ENCODE measurements at places on chromosomes 11 and 22.

DNA sequence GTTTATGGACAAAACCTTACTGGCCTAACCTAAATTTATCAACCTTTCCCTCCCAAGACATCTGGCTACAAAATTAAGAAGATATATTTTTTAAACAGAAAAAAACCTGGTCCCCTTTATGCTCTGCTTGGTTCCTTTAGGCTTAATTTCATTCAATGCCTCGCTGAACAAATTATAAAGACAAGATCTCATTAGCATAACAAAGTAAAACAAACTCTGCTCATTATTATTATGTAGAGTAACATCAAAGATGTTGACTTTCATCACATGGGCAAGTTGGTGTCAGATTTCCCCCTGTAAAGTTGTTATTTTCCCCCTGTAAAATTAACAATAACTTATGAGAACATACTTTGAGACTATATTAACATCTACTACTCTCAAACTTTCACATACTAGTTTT is 11.0 kb downstream of the RRAS2 start:
- no peak overlapping the region for H3K27ac ChIP-seq
- no peak overlapping the region for H3K4me3 ChIP-seq
- DNase-seq = no peak
- no peaks in the 10 kb centered on the region for H3K27me3 ChIP-seq

DNA sequence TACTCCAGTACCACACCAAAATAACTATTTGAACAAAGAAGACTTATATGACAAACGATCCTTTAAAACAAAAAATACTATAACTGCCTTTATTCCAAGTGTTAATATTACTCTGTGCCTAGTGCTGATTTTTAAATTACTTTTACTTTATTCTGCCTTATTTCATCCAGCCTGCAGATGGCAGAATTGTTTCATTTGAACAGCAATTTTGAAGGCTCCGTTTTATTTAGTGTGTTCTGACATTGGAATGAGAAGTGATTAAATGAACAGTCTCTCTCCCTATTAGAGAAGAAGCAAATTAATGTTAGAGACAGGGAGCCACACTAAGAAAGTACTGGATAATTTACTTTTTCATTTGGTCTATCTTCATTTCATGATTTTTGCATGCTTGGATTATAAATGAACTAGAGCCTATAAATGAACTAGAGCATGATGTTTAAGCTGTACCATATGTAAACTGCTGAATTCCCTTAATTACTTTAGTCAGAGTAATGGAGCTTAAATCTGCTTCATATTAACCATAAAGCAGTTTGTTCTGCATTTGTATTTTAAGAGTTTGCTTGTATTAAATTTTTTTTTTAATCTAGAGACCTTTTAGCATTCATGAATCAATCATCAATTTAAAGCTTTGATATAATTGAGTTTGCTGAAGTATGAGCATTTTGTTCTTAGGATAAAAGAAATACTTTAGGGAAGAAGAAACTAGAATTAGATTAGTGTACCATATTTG is 9.8 kb downstream of the PDHX start:
- H3K27me3 ChIP-seq = no peaks in the 10 kb centered on the region
- no peak overlapping the region for H3K27ac ChIP-seq
- H3K36me3 ChIP-seq = no peaks in the 10 kb centered on the region
- H3K4me3 ChIP-seq = no peak overlapping the region

GRCh38 chr11:132941024-132941646 is 591.2 kb downstream of the OPCML start:
- no peak for DNase-seq
- no peaks in the 10 kb centered on the region for H3K4me1 ChIP-seq
- no peak overlapping the region for H3K27ac ChIP-seq

GRCh38 chr11:15563054-15563453 is 448.3 kb downstream of the INSC start:
- H3K4me3 ChIP-seq = no peak overlapping the region
- no peak for DNase-seq
- H3K36me3 ChIP-seq = no peaks in the 10 kb centered on the region
- H3K4me1 ChIP-seq = no peaks in the 10 kb centered on the region
- H3K27me3 ChIP-seq = no peaks in the 10 kb centered on the region

- H3K27me3 ChIP-seq = no peaks in the 10 kb centered on the region
- no peaks in the 10 kb centered on the region for H3K36me3 ChIP-seq
- H3K27ac ChIP-seq = no peak overlapping the region
- DNase-seq = no peak
- no peak overlapping the region for H3K4me3 ChIP-seq
These were observed 1352.8 kb downstream of the BRD1 start for GRCh38 chr22:48474881-48475280.

GRCh38 chr22:44586351-44586990 is 88.4 kb upstream of the RTL6 start:
- H3K36me3 ChIP-seq = no peaks in the 10 kb centered on the region
- no peak for DNase-seq
- H3K27ac ChIP-seq = no peak overlapping the region
- H3K27me3 ChIP-seq = peaks cover 2% of the 10 kb centered on the region
- no peaks in the 10 kb centered on the region for H3K4me1 ChIP-seq
- H3K4me3 ChIP-seq = no peak overlapping the region

DNA sequence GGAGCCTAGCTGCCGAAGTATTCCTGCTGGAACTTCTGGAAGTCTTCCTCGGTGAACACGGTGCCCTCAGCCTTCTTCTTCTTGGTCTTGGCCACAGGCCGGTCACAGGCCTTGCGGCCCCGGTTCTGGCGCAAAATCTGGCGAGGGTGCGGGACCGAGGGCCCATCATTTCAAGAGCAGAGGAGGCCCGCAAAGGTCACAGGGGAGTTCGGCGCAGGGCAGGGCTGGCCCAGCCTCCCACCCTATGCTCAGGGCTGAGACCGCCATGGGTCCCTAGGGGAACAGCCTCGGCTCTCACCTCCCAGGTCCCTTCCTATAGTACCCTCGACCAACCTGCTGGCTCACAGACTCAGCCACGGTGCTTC is 3.1 kb downstream of the RPS19BP1 start:
- no peak for DNase-seq
- peak overlapping the region; percentile 99 for H3K4me3 ChIP-seq
- peak overlapping the region; percentile 96 for H3K27ac ChIP-seq
- peaks cover 50% of the 10 kb centered on the region for H3K4me1 ChIP-seq

DNA sequence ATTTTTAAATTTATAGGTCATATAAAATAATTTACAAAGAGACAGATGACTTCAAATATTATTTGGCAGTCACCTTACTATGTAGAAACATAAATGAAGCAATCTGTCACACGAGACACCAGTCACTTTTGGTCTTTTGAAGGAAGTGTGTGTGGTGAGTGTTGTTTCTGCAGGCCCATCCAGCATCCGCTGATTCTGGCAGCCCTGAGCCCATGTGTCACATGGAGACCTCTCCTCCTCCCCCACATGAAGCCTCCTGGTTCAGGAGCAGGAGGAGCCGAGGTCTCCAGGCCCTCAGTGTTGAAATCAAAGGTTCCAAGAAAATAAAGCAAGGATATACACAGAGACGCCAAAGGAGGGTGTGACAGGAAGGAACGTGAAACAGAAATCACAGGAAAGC is 60.1 kb downstream of the ARFGAP3 start:
- no peak overlapping the region for H3K27ac ChIP-seq
- no peaks in the 10 kb centered on the region for H3K27me3 ChIP-seq
- no peak for DNase-seq
- no peaks in the 10 kb centered on the region for H3K4me1 ChIP-seq
- H3K36me3 ChIP-seq = peaks cover 11% of the 10 kb centered on the region

- H3K27me3 ChIP-seq = no peaks in the 10 kb centered on the region
- no peak for DNase-seq
- no peaks in the 10 kb centered on the region for H3K36me3 ChIP-seq
- H3K4me3 ChIP-seq = no peak overlapping the region
- H3K4me1 ChIP-seq = peaks cover 24% of the 10 kb centered on the region
These were observed 408.3 kb upstream of the CADM1 start for GRCh38 chr11:115912484-115912945.

DNA sequence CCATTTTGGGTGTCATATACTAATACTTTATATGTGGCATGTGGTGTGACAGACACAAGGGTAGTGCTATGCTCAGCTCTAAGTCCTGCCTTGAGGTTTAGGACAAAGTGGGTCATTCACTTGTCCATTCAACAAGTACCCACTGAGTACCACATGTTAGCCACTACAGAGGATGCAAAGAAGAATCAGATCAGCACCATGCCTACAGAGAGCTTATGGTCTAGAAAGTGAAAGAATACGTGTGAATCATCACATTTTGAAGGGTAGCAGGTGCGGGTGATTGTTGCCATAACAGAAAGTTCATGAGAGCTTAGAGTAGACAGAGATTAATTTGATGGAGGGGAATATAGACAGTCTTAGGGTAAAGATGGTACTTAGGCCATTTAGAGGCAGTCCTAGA is 18.3 kb downstream of the CLMP start:
- DNase-seq = no peak
- H3K27me3 ChIP-seq = no peaks in the 10 kb centered on the region
- H3K4me3 ChIP-seq = no peak overlapping the region
- no peaks in the 10 kb centered on the region for H3K4me1 ChIP-seq
- H3K36me3 ChIP-seq = no peaks in the 10 kb centered on the region

DNA sequence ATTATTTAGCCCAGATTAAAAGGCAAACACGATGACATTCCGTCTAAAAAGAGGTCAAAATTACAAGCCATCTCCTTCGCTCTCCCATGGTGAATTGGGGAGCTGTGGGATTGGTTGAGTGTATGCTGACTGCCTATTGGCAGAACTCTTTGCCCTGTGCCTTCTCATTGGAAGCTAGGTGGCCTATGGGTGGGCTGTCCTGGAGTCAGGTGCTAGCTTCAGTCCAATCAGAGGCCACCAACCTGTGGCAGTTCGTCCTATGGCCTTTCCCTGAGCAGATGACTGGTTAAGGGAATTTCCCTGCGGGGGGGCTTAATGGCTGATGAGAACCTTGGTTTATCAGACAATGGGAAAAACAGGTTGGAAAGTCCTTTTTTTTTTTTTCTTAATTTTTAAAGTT is 3.2 kb upstream of the MTMR3 start:
- H3K27ac ChIP-seq = no peak overlapping the region
- no peaks in the 10 kb centered on the region for H3K36me3 ChIP-seq
- no peak for DNase-seq
- no peaks in the 10 kb centered on the region for H3K27me3 ChIP-seq

GRCh38 chr11:34601609-34602008 is 19.3 kb upstream of the EHF start:
- H3K4me1 ChIP-seq = peaks cover 3% of the 10 kb centered on the region
- no peak for DNase-seq
- H3K27ac ChIP-seq = no peak overlapping the region

DNA sequence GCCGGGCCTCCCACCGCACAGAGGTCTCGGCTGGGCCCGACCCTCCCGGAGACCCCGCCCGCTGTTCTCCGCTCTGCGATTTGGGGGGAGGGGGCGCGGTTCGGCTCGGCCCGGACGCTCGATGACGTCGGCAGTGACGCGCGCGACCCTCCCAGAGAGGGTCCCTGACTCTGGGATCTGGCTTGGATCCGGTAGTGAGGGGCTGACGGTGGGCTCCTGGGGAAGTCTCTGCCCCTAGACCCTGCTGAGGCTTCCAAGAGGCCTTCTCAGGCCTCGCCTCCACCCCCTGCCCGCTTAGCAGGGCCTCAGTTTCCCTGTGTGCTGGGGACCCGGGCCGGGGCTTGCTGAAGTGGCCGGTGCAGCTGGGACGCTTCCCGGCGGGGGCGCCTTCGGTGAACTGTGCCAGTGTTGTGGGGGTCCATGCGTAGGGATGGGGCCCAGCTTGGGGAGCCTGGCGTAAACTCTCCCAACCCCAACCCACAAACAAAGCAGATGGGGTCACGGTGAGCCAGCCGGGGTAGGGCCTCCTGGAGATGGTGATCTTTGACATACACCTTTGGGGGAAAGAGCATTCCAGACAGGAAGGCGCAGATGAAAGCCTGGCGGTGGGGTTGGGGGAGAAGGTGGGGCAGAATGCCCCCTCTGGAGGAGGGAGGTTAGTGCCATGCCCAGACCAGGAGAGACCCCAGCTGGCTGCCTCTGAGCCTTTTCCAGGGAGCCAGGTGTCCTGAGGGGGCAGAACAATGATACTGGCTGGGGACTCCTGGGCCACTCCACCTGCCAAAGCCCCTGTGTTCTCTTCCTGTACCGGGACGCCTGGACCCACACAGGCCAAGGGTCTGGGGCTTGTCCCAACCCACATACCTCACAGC is 1.0 kb downstream of the B4GALNT4 start:
- H3K27me3 ChIP-seq = peaks cover 8% of the 10 kb centered on the region
- no peak for DNase-seq

- no peaks in the 10 kb centered on the region for H3K4me1 ChIP-seq
- no peak overlapping the region for H3K4me3 ChIP-seq
These were observed 275.3 kb downstream of the METTL15 start for GRCh38 chr11:28383456-28383855.

- no peaks in the 10 kb centered on the region for H3K36me3 ChIP-seq
- H3K27ac ChIP-seq = no peak overlapping the region
- no peaks in the 10 kb centered on the region for H3K4me1 ChIP-seq
- DNase-seq = no peak
These were observed 40.2 kb downstream of the PDE2A start for GRCh38 chr11:72634016-72634415.
